ENCODE measurements at places on chromosomes 16 and 17. TPM values are rescaled to one million over a fixed set of nuclear protein-coding genes. Genes with fewer than 3 reads are reported as not detected.

DNA sequence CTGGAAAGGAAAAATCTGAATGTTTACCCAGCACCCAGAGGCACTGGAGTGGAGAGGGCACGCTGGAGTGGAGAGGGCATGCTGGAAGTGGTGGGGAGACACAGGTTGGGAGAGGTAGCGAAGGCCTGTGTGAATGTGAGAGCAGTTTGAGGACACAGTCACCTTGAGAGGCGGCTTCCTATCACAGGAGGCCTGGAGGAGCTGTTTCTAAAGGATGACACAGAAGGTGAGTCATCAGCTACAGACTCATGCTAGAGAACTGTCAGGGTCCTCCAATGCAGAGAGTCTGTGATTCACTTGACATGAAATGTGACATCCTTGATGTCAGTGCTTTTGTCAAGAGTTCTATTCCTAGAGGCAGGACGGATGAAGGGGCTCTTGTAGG is 13.8 kb downstream of the CTRL start:
- DNase-seq: no peak

GRCh38 chr16:31130899-31131298 is 4.6 kb downstream of the PRSS8 start:
- DNase-seq: no peak

DNA sequence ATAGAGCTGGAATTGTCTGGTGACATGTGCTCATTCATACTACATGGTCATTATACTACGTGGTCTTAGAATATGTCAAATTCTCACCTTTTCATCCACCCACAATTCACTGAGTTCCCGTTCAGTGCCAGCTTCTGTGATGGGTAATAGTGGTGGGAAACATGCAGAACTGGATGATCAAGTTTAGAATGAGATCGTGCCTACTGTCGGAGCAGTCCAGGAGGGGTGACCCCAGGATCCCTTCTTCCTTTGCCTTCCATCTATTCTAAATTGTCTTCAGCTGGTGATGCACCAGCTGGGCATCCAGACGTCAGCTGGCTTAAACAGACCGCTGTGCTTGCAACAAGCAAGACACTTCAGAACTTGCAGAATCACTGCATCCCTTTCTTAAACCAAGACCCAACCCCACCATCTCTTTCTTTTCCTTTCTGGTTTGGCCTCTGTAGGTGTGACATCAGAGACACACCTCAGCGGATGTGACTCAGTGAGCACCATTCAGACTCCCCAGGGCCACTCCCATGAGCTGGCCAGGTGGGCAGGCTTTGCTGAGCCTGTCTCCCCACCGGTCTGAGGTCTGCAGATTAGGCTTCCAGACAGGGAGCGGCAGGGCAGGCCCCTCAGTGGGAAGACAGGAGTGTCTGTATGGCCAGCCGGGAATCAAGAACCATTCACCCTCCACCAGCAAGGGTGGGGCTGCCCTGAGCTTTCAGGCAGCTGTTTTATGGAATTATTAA is 18.1 kb downstream of the C17orf100 start:
- no peak for DNase-seq

GRCh38 chr16:54152362-54153239 is 134.0 kb downstream of the IRX3 start:
- no peak for DNase-seq

The ANKRD13B gene
- 8.3 TPM for total RNA-seq

- no peak for DNase-seq
Observed at GRCh38 chr17:40910441-40910841, 25.4 kb upstream of the KRT20 start.

DNA sequence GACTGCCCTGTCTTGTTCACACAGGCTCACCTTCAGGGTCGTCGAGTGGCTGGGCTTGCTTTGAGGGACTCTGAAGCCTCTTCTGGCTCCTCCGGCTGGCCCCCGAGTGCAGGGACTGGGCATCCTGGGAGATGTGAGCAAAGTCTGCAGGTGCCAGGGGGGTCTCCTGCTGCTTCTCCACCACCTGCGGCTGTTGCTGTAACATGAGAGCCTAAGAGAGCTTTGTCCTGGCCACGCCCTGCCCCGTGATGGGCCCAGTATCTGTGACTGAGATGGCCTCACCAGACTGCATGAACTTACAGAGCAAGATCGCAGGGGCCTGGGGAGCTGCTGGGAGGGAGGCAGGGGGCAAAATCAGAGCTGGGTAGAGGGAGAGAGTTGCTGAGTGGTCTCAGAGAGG is 12.5 kb downstream of the ERN2 start:
- DNase-seq: no peak

- DNase-seq: no peak
Observed at GRCh38 chr16:24526701-24527495, 12.5 kb upstream of the RBBP6 start.

The ST6GALNAC1 gene
- total RNA-seq: 3.8 TPM

- peak; percentile 83 for DNase-seq
Observed at GRCh38 chr16:81181013-81181720, 57.3 kb upstream of the BCO1 start.

The NHLRC4 gene
- 0.52 TPM for total RNA-seq

The ANKRD40CL gene
- total RNA-seq: not detected

- no peak for DNase-seq
Observed at GRCh38 chr17:61701978-61702377, 111.0 kb upstream of the NACA2 start.

- DNase-seq: no peak
Observed at GRCh38 chr16:1002399-1003166, 21.0 kb downstream of the SOX8 start.

DNA sequence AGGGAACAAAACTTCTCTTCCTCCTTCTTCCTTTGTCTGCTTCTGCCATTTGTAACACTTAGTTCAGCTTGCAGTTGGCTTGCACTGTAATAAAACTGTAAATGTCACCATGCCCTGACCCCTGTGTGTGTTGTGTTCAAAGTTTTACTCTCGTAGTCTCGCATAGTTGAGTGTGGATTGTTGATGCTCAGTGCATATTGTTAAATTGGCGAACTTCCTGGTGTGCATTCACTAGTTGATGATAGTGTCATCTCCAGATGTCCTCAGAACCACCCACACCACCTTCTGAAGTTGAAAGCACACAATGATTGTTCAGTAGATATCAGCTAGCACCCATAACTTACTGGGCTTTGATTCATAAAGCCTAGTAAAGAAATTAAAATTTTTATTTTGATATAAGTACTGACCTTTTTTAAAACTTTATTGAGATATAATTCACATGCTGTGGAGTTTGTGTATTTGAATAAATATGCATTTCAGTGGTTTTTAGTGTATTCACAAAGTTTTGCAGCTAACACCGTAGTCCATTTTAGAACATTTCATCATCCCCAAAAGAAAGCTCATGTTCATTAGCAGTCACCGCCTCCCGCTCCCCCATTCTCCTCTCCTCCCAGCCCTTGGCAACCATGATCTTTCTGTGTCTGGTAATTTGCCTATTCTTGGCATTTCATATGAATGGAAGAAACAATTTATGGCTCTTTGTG is 25.0 kb downstream of the USP10 start:
- no peak for DNase-seq

DNA sequence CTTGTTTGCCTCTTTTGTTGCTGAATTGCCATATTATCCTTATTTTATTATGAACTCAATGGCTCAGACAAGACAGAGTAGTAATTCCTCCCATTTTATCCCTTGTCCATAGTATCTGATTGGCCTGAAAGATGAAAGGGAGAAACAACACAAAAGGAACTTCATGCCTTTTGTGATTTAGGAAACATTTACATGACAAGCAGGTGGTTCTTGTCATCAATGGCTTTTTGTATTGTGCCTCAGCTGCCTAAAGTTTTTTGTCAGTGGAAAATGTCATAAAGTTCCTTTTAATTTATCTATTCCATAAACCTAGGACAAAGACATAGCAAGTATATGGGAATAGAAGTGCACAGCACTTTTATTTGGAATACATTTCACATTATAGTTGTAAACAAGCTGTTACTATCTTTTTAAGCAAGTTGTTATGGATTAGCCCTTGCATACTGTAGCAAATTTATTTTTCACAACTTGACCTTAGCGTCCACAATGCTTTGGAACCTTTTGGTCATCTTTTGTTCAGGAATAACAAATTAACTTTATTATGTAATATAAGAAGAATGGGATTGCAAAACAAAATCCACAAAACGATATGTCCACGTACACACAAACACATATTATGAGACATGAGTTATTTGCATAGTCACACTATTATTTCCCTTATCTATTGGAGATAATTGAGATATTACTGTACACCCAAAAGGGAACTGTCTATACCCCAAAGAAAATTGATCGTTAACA is 12.4 kb upstream of the MPHOSPH6 start:
- DNase-seq: no peak

GRCh38 chr17:82114872-82115271 is 16.8 kb upstream of the FASN start:
- no peak for DNase-seq

The CKLF gene
- 9.1 TPM for total RNA-seq

GRCh38 chr16:4987580-4988374 is 29.6 kb downstream of the SEC14L5 start:
- DNase-seq: no peak

The GUCY2D gene
- not detected for total RNA-seq

The KRTAP4-3 gene
- not detected for total RNA-seq

- DNase-seq: no peak
Observed at GRCh38 chr16:46688101-46688653, 801 bp downstream of the VPS35 start.

DNA sequence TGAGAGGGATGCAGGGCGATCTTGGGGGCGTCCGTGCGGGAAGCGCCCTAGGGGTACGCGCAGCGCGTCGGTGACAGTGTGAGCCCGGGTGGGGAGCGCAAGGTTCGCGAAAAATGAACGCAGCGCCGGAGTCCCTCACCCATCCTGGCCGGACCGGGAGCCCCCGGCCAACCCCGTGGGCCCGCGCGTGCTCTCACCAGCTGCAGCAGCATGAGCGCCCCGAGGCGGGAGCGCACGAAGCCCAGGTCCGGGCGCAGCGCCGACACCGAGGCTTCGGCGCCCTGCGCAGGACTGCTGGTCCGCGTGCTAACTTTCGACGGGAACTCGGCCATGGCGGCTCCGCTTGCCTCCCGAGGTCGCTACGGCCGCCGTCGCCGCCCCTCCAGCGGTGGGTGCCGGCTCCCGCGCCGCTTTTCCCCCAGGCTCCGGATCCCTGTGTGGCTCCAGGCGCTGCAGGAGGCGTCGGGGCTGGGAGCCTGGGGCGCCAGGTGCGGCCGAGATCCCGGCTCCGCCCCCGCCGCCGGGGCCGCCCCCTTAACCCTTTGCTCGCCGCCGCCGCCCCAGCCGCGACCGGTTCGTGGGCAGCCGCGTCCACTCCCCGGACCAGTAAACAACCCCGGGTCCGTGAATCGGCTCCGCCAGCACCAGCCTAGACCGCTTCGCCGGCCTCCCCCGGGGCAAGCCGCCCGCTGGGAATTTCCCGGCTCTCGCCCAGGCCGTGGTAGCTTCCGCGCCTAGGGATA is at the start of gene PLLP:
Gene PLLP, minus strand, starts transcription at position 464 of the 743 bp plus-strand sequence. Its CDS starts 132 bp downstream, at position 332.
- DNase-seq: peak; percentile 56

GRCh38 chr17:42872251-42872965 is 21.4 kb downstream of the AOC3 start:
- no peak for DNase-seq

GRCh38 chr16:14462811-14463210 is 167.2 kb downstream of the PARN start:
- no peak for DNase-seq

The MYH2 gene
- total RNA-seq: 0.10 TPM

DNA sequence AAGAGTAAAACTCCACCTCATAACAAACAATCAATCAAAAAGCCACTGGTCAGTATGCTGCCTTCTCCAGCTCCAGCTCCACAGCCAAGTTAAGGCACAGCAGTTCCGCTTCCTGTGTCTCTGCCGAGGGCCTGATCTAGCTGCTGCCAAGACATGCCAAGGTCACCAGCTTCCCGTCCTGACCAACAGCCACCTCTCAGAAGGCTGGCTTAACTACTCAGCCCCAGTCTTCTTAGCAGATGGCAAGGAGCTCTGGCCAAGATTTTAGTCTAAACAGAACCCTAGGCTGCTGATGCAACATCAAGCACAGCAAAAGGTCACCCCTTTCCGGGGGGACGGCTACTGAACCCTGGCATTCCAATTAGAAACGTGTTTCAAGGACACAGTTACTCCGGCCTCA is 17.7 kb upstream of the MNT start:
- no peak for DNase-seq

The IRF8 gene
- 3.5 TPM for total RNA-seq

The METTL9 gene
- total RNA-seq: 53.4 TPM

GRCh38 chr17:13546851-13547250 is 54.9 kb downstream of the HS3ST3A1 start:
- no peak for DNase-seq

The TMEM92 gene
- total RNA-seq: not detected

All from left ventricle myocardium superior (tissue), 1 donor.